ENCODE measurements at places on chromosomes 1 and 21.

DNA sequence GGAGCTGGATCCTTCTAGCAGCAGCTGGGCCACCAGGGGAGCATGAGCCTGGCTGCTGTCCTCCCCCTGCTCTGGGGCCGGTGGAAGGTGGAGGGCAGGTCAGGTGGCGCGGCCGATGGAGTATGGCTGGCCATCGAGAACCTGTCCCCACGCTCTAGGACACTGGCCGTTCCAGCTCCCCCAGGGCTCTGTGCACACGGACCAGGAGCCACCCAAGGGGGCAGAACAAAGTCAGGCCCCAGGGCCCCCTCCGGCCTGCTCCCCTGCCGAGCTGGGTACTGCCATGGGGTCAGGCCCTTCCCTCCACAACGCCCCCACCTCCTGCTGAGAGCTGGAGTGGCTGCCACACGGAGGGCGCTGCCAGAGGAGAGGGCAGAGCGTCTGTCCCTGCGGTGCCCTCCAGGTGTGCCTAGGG is 4.5 kb upstream of the PLCH2 start:
- no peak for DNase-seq

- DNase-seq = no peak
Measured at GRCh38 chr1:192435704-192436103, 118.9 kb downstream of the RGS21 start.

- DNase-seq = no peak
Measured at GRCh38 chr1:217029281-217030157, 306.3 kb upstream of the ESRRG start.

DNA sequence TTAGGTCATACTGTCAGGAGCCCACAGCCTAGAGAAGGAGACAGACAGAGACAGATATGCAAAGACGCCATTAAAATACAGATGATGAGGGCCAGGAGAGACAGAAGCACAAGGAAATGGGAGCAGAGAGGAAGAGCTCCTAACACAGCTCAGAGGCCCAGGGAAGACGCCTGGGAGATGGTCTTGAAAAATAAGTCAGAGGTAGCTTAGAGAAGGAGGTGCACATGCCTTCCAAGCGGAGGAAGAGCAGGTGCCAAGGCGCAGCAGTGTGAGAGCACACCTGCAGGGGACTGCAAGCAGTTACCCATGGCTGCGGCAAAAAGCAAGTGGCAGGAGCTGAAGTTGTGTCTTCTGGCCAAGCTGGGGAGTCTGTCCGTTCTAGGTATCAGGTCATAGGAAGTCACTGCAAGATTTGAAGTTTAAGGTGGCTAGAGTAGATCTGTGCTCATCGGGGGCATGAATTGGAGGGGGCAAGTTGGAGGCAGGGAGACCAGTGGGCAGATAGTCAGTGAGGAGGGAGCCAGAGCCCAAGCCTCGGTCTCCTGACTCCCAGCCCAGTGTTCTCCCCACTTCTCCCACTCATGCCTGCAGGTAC is 1.3 kb upstream of the TRABD2B start:
- DNase-seq = no peak

- peak; percentile 80 for DNase-seq
Measured at GRCh38 chr1:89552471-89553081, 27.9 kb downstream of the LRRC8B start.

GRCh38 chr1:83026745-83027144 is 972.2 kb downstream of the TTLL7 start:
- DNase-seq = no peak

GRCh38 chr1:75792091-75792490 is 4.6 kb upstream of the MSH4 start:
- DNase-seq = no peak

GRCh38 chr21:39523915-39524314 is 72.1 kb downstream of the SH3BGR start:
- DNase-seq = no peak

DNA sequence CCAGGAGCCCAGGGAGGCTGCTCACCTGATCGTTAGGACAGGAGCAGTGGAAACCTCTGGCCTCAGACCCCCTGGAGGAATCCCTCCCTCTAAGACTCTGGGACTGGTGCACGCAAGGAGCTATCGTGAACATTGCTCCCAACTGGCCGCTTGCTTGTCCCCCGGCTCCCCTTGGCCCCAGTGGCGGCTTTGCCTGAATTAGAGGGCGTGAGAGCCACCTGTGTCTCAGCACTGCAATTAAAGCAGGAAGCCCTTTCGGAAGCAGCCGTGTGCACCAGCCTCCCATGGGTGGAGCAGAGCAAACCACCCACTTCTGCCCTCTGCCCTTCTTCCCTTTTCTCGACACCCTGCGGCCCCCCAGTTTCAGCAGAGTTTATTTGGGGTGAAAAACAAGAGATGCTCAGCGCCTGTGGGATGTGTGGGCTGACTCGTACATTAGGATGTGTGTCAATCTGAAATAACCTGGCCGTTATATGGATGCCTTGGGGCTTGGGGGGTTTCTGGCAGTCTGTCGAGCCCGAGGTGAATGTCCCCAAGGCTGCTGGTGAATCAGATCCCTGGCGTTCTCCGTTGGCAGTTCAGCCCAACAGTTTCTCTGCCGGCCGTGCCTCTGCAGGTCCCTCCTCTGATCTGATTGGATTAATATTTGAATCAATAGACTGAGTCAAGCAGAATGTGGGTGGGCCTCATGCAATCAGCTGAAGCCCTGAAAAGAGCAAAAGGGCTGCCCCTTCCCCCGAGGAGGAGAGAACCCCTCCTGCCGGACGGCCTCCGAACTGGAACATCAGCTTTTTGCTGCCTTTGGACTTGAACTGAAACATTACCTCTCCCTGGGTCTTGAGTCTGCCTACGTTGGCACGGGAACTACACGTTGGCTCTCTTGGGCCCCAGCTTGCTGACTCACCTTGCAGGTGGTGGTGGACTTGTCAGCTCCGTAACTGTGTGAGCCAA is 7.3 kb upstream of the UMODL1 start:
- peak; percentile 90 for DNase-seq

- DNase-seq = no peak
Measured at GRCh38 chr1:231610388-231610787, 16.2 kb upstream of the DISC1 start.

- DNase-seq = no peak
Measured at GRCh38 chr1:201261771-201262547, 21.3 kb upstream of the PKP1 start.

DNA sequence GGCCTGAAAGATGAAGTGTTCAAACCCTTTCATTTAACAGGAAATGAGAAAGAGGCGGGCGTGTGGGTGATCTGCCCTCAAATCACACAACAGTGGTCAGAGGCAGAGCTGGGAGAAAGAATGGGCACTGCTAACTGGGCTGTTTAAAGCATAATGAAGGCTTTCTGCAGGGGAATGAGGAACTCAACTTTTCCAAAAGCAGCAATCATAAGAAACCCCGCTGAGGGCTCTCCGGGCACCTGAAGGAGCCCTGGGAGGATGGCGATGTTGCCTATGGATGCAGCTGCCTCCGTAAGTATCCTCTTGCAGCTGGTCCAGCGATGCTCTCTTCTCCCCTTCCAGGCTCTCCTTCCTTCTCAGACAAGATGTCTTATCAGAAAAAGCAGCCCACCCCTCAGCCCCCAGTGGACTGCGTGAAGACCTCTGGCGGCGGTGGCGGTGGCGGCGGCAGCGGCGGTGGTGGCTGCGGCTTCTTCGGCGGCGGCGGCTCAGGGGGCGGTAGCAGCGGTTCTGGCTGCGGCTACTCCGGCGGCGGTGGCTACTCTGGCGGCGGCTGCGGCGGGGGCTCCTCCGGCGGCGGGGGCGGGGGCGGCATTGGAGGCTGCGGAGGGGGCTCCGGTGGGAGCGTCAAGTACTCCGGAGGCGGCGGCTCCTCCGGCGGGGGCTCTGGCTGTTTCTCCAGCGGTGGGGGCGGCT is 1.2 kb downstream of the LORICRIN start:
- DNase-seq = no peak

Data from DMS79 treated with DMSO at 0.1 percent for 48 hours (cell line).